ENCODE measurements at places on chromosomes 7 and 10.
A peak's percentile ranks its signal among the peaks of the same experiment; 100 is the strongest.

GRCh38 chr7:80918399-80918798 lies 452 bp downstream of the SEMA3C start:
- no peak for DNase-seq

DNA sequence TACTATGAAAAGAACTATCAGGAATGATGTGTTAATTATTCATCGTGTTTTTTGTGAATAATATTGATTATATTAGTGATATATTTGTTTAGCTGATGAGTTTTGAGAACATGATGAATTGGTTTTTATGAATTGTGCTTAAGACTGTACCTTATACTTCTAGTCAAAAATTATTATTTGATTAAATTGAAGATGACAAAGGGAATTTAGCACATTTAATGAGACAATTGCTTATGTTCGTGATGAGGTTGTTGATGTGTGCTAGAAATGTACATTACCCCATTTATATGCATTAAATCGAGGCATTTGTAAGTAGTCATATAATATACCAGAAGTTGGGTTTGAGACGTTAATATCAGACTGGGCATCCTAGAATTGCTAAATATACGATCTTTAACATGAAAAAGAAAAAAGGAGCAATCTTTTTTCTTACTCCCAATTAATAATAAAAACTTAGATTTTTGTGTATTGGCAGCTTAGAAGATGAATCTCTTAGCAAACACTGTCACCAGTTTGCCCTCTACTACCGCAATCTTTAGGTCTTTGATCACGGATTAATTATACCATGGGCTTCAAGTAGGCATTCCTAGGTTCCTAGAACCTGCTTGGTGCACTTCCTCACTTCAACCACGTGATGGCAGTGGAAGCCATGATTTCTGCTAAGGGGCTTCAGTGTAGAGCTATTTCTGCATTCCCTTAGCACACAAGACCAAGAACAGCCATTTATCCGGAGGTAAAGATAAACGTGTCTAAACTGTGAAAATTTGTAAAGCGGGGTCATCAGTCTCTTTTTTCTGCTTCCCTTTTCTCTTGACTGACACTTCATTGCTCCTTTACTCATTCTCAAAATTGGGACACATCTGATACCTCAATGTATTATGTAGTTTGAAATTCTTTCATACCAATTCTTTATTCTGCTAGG lies 1.6 kb downstream of the KLHDC10 start:
- peak; percentile 71 for DNase-seq

DNA sequence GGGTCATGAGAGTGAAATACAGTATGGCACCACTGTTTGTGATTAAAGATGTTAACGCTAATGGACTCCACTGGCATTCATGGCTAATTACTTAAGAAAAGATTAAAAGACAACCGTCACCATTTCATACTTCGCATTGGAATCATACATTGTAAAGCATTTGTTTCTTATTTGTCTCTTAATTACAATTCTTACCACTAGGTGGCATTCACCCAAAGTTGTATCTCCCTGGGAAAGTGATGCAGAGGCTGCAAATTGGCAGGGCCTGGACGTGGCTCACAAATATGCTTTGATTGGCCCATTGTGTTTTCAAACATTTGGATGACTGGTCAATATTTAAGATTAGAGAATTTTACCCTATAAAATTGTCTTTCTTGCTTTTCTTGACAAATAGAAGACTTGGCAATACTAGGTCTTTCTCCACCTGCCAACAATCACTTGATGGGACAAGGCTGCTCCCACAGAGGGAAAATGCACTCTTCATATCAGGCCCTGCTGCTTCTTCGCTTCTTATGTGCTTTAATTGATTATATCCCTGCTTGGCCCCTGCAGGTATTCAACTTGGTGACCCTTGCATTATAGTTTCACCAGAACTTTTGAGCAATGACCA lies 72.1 kb upstream of the STARD3NL start:
- DNase-seq, result peak; percentile 12

DNA sequence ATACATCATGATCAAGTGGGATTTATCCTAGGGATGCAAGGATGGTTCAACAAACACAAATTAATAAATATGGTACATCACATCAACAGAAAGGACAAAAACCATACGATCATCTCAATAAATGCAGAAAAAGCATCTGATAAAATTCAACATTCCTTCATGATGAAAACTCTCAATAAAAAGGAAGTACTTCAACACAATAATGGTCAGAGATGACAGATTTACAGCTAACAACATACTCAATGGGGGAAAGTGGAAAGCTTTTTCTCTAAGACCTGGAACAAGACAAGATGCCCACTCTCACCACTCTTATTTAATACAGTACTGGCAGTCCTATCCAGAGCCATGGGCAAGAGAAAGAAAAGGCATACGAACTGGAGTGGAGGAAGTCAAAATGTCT lies 39.9 kb upstream of the PRR15 start:
- no peak for DNase-seq

DNA sequence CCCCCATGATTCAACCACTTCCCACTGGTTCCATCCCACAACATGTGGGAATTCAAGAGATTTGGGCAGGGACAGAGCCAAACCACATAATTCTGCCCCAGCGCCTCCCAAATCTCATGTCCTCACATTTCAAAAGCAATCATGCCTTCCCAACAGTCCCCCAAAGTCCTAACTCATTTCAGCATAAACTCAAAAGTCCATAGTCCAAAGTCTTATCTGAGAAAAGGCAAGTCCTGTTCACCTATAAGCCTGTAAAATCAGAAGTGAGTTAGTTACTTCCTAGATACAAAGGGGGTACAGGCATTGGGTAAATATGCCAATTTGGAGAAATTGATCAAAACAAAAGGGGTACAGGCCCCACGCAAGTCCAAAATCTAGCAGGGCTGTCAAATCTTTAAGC lies 272.9 kb downstream of the MAGI2 start:
- no peak for DNase-seq

- no peak for DNase-seq
Measured at GRCh38 chr7:92843034-92843760, 6.8 kb upstream of the CDK6 start.

DNA sequence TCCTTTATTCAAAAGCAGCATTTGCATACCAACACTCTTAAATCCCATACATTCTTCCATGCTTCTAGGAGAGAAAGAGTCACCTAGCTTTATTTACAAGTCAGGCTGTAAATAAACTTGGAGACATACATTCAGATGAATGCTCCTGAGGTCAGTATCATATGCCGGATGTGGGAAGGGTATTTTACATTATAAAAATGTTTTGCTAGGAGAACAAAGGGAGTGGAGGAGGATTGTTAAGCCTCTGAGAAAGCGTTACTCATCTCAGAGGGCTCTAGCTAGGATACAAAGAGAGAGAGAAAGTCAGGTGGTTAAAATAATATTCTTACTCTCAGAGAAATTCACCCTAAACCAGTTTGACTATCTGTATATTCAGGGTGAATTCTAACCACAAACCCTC lies 300.9 kb upstream of the NPSR1 start:
- peak; percentile 12 for DNase-seq

GRCh38 chr7:157568770-157569584 lies 232.2 kb downstream of the DNAJB6 start:
- DNase-seq, result no peak

- no peak for DNase-seq
Measured at GRCh38 chr7:16967300-16967811, 85.6 kb upstream of the AGR3 start.

- peak; percentile 10 for DNase-seq
Measured at GRCh38 chr7:35286422-35286821, 32.5 kb upstream of the TBX20 start.

- DNase-seq, result peak; percentile 30
Measured at GRCh38 chr10:91350651-91351081, 59.5 kb upstream of the HECTD2 start.

- peak; percentile 99 for DNase-seq
Measured at GRCh38 chr7:116316838-116317628, 106.7 kb downstream of the TES start.

- no peak for DNase-seq
Measured at GRCh38 chr10:102040305-102041050, 15.5 kb downstream of the ARMH3 start.

DNA sequence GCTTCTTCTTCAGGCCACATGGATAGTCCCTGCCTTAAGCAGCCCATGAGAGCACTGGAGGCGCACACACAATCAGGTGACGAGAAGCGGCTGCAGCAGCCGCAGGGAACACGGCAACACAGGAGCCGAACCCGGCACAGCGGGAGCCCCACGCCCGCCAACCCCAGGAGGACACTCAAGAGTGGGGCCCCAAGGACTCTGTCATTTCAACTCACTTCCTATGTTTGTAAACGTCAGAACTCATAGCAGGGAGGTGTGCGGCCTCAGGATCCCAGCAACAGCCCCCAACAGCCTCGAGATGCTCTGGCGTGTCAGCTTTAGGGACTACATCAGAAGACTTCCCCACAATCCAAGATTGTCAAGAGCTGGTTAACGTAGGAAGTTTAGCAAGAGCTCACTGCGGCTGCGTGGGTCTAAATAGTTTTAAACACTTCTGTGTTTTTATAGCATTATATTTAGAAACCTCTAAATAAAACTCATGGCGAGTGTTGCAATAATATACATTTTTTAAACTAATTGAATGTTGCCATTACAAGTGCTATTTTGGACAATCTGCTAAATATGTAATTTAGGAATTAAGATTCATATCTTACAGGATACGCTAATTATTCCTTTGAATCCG lies 123.4 kb downstream of the MAD1L1 start:
- no peak for DNase-seq

- DNase-seq, result no peak
Measured at GRCh38 chr7:142414135-142414534, 156.3 kb upstream of the PRSS58 start.

DNA sequence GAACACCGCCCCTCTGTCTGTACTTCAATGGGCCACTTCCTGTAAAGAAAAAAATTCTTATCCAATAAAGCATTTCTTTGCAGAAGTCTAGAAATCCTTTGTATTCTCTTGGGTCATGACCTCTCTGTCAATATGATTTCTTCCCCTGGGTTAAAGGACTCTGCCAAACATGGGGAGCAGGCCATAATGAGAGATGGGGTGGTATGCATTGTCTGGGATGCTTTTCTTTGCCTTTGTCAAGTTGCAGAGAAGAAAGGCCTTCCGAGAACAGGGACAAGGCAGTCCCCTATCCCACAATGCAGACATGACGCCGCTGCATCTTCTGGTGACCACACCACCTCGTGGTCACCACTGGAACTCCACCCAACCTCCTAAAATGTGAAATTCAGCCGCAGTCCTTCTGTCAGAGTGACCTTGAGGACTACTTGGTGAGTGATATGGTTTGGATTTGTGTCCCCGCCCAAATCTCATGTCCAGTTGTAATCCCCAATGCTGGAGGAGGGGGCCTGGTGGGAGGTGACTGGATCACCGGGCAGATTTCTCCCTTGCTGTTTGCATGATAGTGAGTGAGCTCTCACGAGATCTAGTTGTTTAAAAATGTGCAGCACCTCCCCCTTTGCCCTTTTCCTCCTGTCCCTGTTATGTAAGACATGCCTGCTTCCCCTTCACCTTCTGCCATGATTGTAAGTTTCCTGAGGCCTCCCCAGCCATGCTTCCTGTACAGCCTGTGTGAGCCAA lies 15.2 kb upstream of the FRMPD2 start:
- DNase-seq, result no peak

DNA sequence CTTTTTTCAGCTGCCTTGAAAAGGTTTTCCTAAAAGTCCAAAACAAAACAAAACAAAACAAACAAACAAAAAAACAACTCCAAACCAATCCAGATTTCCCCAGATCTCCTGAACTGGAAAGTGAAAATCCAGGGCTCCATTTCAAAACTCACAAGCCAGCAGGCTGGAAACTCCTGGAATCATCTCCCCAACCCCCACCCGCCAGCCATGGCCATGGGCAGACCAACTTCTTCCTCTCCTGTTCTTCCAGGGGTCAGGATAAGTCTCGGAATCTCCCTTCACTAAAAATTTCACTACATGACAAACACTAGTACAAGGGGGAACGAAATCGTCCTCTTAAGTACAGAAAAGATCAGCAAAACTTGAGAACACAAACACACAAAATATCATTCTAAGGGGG lies 40.4 kb downstream of the GNA12 start:
- DNase-seq, result no peak

DNA sequence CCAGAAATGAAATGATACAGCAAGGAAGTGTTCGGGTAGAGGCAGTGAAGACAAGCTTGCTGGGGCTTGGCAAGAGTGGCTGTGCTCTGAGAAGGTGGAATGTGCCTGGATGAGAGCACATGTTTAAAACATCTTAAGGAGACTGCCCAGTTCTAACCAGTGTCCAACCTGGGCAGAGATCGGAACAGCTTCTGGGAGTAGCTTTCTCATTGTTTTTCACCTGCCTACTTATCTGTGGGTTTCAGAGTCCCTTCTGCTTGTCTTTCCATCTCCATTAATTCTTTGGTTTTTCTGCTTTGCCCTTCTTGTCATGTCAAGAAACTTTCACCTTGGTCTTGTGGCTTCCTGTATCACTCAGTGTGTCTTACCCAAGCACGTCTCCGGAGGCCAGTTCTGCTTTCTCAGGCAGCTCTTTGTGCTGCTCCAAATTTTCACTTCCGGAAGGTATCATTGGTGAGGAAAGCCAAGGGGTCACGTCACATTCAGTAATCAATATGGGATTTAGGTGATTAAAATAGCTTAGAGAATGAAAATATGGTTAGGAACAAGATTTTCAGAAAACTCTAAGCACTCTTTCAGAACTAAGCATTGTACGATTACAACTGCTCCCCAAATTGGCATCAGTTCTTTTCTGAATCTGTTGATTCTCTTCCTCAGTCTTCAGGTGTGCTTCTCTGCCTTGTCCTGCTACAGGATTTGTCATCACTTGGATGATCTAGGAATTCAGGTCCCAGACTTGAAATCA lies 5.5 kb upstream of the LAMB4 start:
- DNase-seq, result no peak

- no peak for DNase-seq
Measured at GRCh38 chr10:103651783-103652476, 158.4 kb downstream of the NEURL1 start.

DNA sequence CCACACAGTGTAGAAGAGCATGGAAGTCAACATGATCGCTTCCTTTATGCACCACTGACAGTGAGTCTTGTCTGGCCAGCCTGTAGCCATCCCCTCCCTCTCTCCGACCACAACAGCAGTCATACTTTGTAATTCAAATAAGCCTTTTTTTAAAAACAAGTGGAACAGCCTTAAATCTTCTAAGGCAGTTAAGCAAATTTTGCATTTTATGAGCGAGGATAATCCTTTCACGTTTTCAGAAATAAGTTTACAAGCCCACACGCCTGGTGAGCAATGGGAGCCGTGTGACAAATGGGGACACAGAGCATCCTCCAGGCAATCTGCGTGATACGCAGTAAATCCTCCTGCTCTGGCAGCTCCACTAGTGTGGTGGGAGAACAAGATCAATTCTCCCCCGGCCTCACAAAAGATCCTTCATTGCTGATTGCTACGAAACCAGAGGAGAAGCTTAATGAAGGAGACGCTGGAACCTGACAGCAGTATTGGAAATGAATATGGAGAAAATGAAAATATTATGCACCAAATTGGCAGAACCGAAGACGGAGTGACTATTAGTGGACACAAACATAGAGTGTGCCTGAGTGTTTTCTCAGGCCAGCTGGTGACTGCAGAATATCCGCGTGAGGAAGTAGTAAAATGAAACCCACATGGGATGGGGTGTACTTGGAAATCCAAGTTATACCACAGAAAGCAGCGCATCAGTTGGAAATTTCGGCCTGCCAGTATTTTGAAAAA lies 104.2 kb upstream of the CDCA7L start:
- no peak for DNase-seq

Data from retinal pigment epithelial cell (primary cell).